ENCODE measurements at places on chromosomes 2 and 18. TPM values are rescaled to one million over a fixed set of nuclear protein-coding genes. Genes with fewer than 3 reads are reported as not detected.

- DNase-seq, result no peak
These were observed 221.6 kb downstream of the MYCN start for GRCh38 chr2:16161768-16162490.

DNA sequence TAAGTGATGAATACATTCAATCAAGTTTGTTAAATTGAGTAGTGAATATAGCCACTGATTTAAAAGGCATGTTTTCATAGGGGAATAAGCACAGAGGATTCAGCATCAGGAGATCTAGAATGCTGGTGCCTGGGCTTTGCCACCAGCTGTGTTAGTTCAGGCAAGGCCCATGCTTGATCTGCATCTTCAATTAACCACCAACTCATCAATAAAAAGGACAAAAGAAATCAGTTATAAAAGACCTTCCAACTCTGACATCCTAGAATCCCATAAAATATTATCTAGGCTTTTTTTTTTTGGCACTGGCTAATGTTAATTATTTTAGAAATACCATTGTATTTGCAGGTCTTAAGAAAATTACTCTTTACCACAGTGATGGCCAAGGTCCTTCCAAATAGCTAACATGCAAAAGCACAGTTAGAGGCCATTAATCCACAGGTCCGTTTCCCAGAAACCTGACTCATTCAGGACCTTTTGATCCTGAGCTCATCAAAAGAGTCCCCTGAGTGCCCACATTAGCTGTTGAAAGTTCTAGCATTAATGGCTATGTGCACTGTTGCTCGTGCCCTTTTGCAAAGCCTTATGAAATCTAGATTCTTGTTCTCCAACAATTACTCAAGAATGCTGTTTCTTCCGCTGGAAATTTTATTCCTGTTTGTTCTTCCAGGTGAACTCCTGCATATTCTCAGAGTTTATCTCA is 170.0 kb downstream of the CYRIA start:
- no peak for DNase-seq

- DNase-seq, result no peak
These were observed 263.8 kb downstream of the SETBP1 start for GRCh38 chr18:44944461-44944860.

- DNase-seq, result peak; percentile 77
These were observed 1795.7 kb upstream of the PIK3C3 start for GRCh38 chr18:40159141-40160017.

Gene FSHR
- not detected for total RNA-seq

Gene TUBB8B
- 5.3 TPM for total RNA-seq
